Breast epithelium (tissue), 4 donors: ENCODE measurements at places on chromosomes 5 and 9.
A peak's percentile ranks its signal among the peaks of the same experiment; 100 is the strongest.

- DNase-seq: no peak
Measured at GRCh38 chr5:93995126-93995621, 253.8 kb upstream of the POU5F2 start.

DNA sequence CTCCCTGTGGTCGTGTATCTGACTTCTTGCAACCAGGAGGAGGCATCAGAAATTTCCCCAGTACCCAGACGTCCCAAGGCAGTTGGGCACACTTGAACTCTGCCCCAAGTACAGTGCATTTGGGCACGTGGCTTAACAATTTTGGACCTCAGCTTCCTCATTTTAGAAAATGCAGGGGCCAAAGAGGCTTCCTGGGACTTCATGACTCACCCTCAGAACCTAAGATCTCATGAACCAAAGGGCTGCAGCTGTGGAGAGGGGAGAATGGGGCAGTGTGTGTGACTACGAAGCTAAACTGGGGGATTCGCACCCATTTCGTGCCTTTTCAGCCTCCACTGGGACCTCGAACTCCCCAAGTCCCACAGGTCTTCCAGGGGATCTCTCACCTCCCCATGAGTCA, 59.2 kb downstream of the SYK start:
- DNase-seq: no peak

DNA sequence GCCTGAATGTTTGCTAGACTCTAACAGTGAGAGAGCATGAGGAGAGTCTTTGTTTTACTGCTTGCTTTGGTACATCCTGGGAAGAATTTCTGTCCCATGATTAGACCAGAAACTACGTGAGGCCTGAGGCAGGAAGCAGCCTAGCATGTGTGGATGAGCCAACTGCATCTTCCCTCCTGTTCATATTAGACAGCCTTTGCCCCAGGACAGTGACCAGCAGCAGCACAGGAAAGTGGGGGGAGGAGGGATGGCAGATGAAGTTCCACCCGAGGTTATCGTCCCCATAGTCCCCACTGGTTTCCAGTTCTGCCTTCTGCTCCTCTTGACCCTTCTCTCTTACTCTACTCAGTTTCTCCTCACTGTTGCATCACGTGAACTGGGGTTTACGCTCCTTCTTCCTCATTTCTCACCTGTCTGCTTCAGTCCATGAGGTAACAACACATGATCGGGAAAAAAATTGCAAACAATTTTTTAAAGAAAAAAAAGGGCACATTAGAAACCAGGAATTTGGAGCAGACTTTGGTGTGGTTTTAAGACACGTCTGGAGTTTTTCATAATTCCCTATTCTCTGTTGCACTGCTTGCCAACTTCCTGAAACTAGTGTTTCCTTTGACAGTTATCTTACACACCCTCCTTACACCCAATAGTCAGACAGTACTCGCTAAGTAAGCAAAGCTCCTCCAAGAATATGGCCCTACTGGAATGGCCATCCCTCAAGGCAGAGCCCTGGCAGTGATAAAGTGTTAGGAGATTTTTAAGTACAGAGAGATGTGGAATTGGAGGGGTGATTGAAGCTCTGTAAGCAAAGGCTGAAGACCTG, 84.1 kb downstream of the SNX18 start:
- peak; percentile 63 for DNase-seq

GRCh38 chr5:123696921-123697341, 185.0 kb downstream of the CSNK1G3 start:
- peak; percentile 65 for DNase-seq

DNA sequence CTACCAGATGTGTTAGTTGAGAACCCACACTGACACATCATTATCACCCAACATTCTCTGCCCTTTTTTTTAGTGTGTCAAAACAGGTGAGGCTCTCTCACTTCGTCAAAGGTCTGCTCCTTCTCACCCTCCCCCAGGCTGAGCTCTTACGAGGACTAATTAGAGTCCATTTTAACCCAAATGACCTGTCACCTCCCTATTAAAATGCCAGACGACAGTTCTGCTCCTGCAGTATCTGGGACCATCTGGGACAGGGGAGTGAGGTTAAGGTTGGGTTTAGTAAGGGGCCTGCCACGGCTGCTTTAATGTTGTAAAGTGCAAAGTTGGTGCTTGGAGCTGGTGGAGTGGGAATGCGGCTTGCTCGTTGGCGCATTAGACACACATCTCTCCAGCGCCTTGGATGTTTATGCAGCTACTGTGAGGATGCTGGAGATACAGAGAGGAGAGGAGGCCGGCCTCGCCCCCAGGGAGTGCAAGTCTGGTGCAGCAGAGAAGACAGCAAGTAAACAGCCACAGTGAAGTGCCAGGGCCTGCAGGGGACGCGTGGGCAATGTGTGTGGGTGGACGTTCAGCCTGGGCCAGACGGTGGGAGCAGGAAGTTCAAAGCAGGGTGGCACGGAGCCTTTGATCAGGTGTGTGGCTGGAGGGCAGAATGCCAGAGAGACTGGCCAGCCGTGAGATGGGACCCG, 96.2 kb downstream of the C9orf50 start:
- no peak for DNase-seq

- DNase-seq: no peak
Measured at GRCh38 chr9:79857188-79857587, 285.4 kb downstream of the TLE4 start.

DNA sequence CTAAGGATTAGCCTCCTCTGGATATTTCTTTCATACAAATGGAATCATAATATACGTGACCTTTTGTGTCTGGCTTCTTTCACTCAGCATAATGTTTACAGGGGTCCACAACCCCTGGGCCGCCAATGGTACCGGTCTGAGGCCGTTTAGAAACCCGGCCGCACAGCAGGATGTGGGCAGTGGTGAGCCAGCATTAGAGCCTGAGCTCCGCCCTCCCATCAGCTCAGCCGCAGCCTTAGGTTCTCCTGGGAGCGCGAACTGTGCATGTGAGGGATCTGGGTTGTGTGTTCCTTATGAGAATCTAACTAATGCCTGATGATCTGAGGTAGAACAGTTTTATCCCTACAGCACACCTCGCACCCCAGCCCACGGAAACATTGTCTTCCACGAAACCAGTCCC, 229.7 kb downstream of the ICE1 start:
- DNase-seq: no peak

- DNase-seq: no peak
Measured at GRCh38 chr5:158741296-158741695, 358.4 kb downstream of the EBF1 start.

GRCh38 chr9:17930071-17930470, 351.2 kb downstream of the SH3GL2 start:
- DNase-seq: no peak

- DNase-seq: no peak
Measured at GRCh38 chr9:684054-684890, 157.2 kb upstream of the DMRT1 start.

- DNase-seq: no peak
Measured at GRCh38 chr5:94017579-94017978, 276.2 kb upstream of the POU5F2 start.

- DNase-seq: no peak
Measured at GRCh38 chr5:66894480-66895240, 298.5 kb downstream of the MAST4 start.

DNA sequence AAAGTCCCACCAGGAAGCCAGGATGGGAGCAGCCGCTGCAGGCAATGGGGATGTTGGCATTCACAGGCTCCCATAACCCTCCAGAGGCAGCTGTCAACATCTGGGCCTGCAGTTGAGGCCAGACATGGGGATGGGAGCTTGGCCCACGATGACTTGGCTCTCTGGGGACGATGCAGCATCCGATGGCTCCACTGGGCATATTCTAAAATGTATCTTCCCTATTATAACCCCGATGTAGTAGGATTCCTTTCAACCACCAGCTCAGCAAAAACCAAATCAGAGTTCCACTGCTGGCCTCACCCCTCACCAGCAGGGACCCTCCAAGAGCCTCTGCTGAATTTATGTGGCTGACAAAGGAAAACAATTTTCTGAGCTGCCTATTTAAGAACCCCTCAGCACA, 7.1 kb downstream of the SPRY4 start:
- no peak for DNase-seq

- DNase-seq: no peak
Measured at GRCh38 chr5:10756549-10756948, 4.5 kb downstream of the DAP start.

DNA sequence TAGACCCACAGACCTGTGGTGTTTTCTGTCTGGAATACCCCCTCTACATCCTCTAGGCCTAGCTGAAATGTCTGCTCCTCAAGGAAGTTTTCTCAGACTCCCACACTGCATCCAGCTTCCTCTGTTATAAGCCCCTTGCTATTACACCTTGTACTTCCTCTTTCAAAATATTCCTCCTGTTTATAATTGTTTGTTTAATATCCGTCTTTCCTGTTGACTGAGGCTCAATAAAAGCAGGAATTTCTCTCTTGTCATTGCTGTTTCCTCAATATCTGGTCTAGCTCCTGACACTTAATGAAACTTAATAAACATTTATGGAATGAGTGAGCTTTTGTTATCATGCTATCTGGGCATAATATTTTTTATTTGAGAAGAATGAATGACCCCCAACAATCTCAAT, 34.1 kb upstream of the IQGAP2 start:
- no peak for DNase-seq

GRCh38 chr5:1153428-1153827, 41.6 kb upstream of the SLC12A7 start:
- no peak for DNase-seq

DNA sequence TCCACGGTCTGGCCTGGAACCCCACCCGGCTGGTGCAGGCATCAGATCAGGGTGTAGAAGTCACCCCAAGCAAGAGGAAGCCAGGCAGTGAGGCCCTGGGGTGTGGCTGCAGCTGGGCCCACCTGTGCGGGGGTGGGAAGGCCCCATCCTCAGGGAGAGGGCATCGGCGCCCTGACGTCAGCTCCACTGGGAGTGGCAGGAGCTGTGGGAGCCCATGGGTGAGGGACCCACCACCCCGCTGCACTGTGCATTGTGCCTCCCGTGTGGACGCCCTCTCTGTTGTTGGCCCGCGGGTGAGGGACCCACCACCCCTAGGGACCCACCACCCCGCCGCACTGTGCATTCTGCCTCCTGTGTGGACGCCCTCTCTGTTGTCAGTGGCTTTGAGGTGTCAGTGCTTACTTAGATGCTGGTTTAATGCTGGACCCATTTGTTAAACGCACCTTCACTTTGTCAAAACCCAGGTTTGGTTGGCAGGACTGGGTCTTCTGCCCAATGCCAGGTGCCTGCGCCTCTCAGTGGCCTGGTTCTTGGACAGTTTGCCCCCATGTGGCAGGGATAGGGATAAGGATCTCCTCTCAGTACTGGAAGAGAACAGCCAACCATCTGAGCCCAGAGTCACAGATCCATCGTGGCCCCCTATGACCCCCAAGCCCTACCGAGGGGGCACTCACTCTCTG, 6.9 kb upstream of the EXOC3 start:
- DNase-seq: no peak

- no peak for DNase-seq
Measured at GRCh38 chr9:117095081-117095480, 319.8 kb downstream of the ASTN2 start.
